ENCODE measurements at places on chromosomes 7 and 10.

DNA sequence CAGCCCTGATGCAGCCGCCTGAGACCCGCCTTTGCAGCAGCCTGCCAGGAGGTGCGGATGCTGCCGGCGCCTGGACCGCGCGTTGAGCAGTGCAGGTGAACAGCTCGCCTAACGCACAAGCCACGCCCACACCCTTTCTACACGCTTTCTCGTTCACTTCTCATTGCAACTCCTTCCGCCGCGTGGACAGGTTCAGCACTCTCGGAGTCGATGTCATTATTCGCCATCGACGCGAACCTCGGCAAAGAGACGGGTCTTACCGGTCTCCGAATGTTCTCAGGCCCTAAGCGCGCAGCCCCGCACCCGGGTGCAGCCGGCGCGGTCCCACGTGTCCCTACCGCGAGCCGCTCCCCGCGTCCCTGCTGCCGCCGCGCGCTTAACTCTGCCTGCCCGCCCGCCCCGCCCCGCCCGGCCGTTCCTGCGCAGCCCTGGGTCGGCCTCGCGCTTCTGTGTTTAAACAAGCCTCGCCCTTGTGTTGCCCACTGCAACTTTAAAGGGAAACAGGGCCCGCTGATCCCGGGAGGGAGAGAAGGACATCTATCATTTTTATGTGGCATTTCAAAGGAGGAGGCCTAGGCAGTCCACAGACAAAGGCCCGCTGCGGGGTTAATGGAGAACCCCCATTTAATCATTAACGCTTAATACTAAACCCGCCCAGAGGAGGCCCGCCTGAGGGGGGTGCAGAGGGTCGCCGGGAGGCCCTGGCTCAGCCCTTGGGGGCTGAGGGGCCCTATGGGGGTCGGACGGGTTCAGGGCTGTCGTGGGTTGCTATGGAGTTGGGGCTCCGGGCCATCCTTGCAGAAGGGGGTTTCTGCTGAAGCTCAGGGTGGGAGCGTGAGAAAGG lies 128.5 kb downstream of the WDR11 start:
- DNase-seq = no peak

GRCh38 chr7:105759670-105760550 lies 116.5 kb downstream of the ATXN7L1 start:
- no peak for DNase-seq

DNA sequence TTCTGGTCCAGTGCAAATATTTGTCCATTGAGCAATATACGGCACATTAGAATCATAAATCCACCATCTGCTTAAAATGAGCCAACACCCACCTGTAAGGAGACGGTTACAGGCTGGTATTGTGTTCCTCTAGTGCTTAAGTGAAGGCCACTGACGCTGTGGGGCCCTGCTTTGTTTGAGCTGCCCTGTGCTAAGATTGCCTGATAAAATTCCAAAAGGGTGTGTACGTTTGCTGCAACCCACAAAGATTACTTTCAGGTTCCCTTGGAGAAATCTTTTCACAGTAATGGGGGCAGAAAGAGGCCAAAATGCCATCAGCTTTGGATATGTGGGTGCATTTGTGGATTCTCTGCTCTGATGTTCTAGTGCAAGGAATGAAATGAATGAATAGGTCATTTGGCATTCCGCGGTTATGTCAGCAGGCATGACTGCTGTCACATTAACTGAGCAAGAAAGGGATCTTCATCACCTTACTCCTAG lies 34.4 kb downstream of the AGR3 start:
- no peak for DNase-seq

DNA sequence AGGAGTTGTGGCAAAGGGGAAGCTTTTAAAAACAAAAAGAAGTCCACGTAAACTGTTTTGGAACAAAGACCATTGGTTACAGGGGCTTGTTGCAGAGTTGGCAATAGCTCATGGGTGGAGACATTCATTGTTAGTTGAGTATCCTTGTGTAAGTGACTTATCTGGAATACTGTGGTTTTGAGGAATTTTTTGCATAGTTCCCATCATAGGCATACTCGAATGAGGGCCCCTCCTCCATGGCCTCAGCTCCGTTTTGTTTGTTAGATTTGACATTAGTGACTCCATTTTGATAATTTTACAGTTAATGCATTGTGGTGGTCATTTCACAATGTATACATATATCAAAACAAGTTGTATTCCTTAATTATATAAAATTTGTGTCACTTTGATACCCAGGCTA lies 12.8 kb upstream of the SMKR1 start:
- no peak for DNase-seq

- DNase-seq = no peak
Observed at GRCh38 chr10:7162331-7162730, 248.5 kb downstream of the SFMBT2 start.

- no peak for DNase-seq
Observed at GRCh38 chr7:158616050-158616449, 28.4 kb upstream of the PTPRN2 start.

DNA sequence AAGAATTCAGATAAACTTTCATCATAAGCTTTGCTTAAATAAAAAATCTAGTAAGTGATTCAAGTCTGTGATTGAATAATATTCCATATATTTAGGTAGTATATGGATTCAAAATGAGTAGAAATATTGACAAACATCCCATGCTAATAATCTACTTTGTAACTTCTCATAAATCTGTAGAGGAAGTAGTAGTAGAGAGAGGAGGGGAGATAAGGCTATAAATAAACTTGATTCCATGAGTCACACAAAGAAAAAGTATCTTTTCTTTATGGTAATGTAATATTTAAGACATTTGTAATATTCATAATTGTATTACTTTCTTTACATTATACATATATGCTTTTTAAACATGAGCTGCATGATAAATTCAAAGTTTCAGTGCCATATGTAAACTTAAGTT lies 25.6 kb upstream of the CD36 start:
- no peak for DNase-seq

DNA sequence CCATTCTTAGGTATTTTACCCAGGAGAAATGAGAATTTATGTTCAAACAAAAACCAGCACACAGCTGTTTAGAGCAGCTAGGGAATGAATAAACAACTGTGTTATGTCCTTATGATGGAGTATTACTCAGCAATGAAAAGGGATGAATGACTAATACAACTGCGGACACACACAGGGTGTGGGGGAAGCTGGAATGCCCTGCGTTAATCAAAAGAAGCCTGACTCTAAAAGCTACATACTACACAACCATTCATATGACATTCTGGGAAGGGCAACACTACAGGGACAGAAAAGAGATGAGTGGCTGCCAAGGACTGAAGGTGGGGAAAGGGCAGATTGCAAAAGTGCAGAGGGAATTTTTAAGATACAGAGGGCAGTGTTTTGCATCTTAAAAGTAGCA lies 64.0 kb downstream of the DLG5 start:
- no peak for DNase-seq

- DNase-seq = no peak
Observed at GRCh38 chr10:63286340-63286739, 153.2 kb downstream of the NRBF2 start.

DNA sequence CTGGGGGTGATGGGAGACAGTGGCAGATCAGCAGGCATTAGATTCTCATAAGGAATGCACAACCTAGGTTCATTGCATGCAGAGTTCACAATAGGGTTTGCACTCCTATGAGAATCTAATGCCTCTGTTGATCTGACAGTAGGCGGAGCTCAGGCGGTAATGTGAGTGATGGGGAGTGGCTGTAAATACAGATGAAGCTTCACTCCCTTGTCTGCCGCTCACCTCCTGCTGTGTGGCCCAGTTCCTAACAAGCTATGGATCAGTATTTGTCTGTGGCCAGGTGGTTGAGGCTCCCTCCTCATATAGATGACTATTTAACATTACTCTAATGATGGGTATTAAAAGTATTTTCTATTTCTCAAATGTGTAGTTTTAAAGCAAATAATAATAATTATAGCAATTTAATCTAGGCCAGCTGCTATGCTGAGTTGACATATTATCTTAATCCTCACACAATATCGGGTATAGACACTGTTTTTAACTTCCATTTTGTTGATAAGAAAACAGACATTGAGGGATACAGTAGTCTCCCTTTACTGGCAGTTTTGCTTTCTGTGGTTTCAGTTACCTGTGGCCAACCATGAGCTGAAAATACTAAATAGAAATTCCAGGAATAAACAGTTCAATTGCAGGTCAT lies 39.9 kb downstream of the KIF20B start:
- DNase-seq = no peak

GRCh38 chr7:107170051-107170915 lies 1.5 kb downstream of the HBP1 start:
- no peak for DNase-seq

DNA sequence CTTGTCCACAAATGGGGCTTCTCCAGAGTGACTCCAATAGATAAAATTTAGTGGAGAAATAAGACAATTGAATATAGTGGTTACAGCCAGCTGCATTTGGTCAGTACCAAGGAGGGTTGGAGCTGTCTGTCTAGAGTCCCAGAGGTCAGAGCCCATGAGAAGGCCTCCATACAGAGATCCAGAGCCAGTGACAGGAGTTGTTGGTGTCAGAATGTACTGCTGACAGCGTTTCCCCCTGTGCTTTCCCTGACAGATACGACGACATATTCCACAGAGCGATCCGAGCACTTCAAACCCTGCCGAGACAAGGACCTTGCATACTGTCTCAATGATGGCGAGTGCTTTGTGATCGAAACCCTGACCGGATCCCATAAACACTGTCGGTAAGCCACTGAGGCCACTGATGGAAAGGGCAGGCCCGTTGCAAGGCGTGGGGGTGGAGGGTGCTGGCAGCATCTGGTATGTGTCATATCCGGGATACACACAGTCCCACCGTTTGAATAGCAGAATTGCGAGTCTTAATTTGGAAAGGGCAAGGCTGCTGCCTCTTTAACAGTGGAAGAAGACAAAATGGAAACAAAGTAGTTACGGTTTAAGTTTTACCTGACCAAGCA lies 483.6 kb downstream of the NRG3 start:
- DNase-seq = no peak

DNA sequence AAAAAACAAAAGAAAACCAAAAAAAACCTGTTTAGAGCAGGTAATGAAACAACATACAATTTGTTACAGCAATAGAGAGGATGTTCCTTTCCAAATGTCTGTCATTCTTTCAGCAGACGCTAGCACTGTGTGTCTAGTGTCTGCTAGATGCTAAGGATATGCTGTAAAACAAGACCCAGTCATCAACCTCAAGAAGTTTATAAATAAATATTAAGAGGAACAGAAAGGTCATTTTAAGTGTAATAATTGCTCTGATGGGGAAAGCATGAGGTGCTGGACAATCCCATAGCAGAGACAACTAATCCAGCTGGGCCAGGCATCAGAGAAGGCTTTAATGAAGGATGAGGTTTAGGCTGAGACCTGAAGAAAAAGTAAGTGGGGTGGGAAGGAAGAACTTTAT lies 23.3 kb upstream of the ASCC1 start:
- DNase-seq = no peak

- DNase-seq = no peak
Observed at GRCh38 chr7:158650821-158651225, 53.8 kb downstream of the NCAPG2 start.

DNA sequence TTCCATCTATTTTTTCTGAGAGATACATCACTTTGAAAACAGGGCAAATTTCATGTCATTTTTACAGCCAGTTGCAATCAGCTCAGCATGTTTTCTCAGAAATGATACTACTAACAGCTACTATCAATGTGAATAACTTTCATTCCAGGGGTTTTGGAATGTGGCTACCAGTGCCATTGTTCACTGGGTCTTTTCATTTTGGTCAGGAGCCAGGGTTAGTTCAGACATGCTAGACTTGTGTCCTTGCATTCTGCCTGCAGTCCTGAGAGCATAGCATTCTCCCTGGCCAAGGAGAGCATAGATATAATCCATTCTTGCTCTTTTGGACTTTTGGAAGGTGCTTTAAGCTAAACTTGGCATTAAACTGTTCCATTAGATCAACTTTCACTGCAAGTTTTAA lies 160.9 kb upstream of the NEBL start:
- no peak for DNase-seq

- no peak for DNase-seq
Observed at GRCh38 chr7:85039196-85039923, 147.5 kb downstream of the SEMA3D start.

DNA sequence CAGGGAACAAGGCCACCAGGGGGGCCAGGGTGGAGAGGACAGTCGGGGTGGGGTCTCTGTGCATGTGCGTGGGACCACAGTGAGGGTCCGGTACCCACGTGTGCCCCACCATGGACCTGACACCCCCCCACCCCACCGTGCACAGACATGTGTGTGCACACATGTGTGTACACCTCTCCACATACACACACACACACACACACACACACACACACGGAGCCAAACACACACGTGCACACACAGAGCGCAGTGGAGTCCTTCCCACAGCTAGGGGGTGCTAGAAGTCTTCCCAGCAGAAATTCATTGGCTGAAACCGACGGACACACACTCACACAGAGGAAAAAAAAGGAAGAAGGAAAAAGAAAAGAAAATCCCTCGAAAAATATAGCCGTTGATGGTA lies 42.8 kb upstream of the GNA12 start:
- DNase-seq = no peak

- DNase-seq = no peak
Observed at GRCh38 chr7:158406801-158407200, 180.8 kb downstream of the PTPRN2 start.

DNA sequence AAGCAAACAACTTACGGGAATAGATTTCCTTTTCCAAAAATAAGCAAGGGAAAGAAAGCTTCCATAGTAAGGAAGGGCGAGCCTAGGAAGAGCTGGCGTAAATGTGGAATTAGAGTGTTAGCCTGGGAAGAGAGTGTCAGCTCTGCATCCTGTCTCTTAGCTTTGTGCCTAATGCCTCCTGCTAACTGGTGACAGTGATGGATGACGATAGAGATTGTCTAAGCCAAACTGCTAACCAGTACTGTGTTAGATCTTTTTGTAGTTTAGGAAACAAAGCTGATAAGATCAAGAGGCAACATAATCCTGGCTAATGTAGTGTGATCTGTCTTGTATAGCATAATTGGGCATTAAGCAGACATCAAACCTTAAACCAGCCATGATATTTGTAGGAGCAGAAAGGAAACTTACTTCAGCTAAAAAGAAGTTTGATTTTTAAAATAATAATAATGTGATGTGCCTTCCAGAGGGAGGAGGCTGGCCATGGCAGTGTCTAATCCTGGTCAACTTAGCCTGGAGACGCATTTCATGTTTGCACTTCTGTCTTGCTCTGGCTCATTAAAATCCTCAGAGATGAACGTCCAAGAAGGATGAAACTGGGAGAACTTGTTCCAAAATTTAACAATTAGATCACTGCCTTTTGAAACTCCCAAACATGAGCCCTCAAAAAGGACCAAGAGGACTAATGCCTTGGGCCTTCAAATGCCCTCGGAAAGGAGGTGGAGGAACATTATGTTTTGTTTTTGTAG lies 85.1 kb downstream of the FAM204A start:
- no peak for DNase-seq

- DNase-seq = no peak
Observed at GRCh38 chr7:57646901-57647246, 196.9 kb downstream of the ZNF716 start.

GRCh38 chr10:129353101-129353500 lies 113.9 kb upstream of the MGMT start:
- no peak for DNase-seq
